ENCODE measurements at places on chromosomes 11 and 22. TPM values are rescaled to one million over a fixed set of nuclear protein-coding genes. Genes with fewer than 3 reads are reported as not detected.

The CARD18 gene
- not detected for polyA plus RNA-seq

The HEPHL1 gene
- polyA plus RNA-seq, result 0.33 TPM

The NCAM1 gene
- polyA plus RNA-seq, result 87.3 TPM

The SLC22A9 gene
- polyA plus RNA-seq, result not detected

The CASP5 gene
- not detected for polyA plus RNA-seq

Data from left kidney (tissue), 8 donors.